Urinary bladder (tissue), 4 donors: ENCODE measurements at places on chromosomes 4 and X. TPM values are rescaled to one million over a fixed set of nuclear protein-coding genes. Genes with fewer than 3 reads are reported as not detected.

Gene SSX4
- not detected for polyA plus RNA-seq

Gene GALNTL6
- 0.57 TPM for polyA plus RNA-seq

Gene SLITRK2
- polyA plus RNA-seq, result 0.48 TPM

Gene PCDH10
- polyA plus RNA-seq, result 4.0 TPM

Gene NHS
- 4.2 TPM for polyA plus RNA-seq

Gene GEMIN8
- polyA plus RNA-seq, result 15.9 TPM

Gene TBX22
- not detected for polyA plus RNA-seq

Gene PITX2
- polyA plus RNA-seq, result 76.0 TPM

Gene GAGE12E
- polyA plus RNA-seq, result not detected

Gene SLITRK4
- polyA plus RNA-seq, result 1.0 TPM
